ENCODE measurements at places on chromosomes 7 and 10. TPM values are rescaled to one million over a fixed set of nuclear protein-coding genes. Genes with fewer than 3 reads are reported as not detected.
A peak's percentile ranks its signal among the peaks of the same experiment; 100 is the strongest.

GRCh38 chr10:10758306-10758705, 259.4 kb upstream of the CELF2 start:
- no peak overlapping the region for H3K27ac ChIP-seq
- DNase-seq: no peak
- H3K27me3 ChIP-seq: no peaks in the 10 kb centered on the region

DNA sequence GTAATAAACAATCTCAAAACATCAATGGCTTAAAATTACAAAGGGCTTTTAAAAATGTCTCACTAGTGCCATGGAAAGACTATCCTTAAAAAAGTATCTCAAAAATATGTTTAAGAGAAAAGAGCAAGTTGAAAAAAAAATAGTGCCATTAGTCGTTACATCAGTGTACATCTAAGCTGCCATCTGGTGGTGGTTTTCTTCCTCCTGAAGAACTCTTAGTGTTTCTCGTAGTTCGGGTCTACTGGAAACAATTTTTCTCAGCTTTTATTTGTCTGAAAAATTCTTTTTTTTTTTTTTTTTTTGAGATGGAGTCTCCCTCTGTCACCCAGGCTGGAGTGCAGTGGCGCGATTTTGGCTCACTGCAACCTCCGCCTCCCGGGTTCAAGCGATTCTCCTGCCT, 5.9 kb upstream of the GARIN1A start:
- peaks cover 4% of the 10 kb centered on the region for H3K4me1 ChIP-seq
- no peak overlapping the region for H3K4me3 ChIP-seq
- no peak overlapping the region for H3K27ac ChIP-seq
- no peak for DNase-seq

- no peak for DNase-seq
- H3K36me3 ChIP-seq: peaks cover 2% of the 10 kb centered on the region
- H3K4me3 ChIP-seq: no peak overlapping the region
- H3K27ac ChIP-seq: no peak overlapping the region
- peaks cover 15% of the 10 kb centered on the region for H3K4me1 ChIP-seq
- H3K27me3 ChIP-seq: peaks cover 4% of the 10 kb centered on the region
These were observed 174.9 kb downstream of the CREB5 start for GRCh38 chr7:28587211-28587610.

GRCh38 chr10:87983716-87984115, 120.3 kb downstream of the PTEN start:
- H3K4me3 ChIP-seq: no peak overlapping the region
- no peak overlapping the region for H3K27ac ChIP-seq
- DNase-seq: no peak
- H3K27me3 ChIP-seq: no peaks in the 10 kb centered on the region

DNA sequence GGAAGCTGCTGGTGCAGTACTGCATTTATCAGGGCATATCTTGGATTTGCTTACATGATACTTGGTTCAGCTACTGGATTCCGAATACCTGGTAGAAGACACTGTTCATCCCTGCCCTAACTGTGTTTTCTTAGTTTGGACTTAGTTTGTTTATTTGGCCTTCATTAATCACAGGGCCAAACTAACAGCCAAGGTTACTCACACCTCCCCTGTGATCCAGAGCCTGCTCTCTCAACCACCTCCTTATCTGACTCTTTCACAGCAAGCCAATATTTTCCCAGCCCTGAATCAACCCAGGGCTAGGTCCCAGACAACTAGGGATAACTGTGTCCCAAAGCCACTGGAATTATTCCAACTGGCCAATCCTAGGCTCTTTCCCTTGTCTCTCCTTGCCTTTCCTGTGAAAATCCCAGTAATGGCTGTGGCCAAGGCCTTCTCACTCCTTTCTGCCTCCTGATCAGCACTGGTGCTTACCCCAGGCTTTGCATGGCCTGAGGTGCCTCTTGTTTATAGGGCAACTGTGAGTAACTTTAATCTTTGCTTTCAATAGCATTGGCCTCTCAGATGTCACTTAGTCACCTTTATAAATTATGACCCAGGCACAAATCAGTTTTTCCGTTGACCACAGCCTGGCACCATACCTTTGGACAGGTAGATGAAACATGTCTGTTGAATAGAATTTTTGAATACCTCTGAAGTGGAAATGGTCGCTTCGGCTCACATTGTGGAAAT, 9.3 kb upstream of the JCAD start:
- DNase-seq: no peak
- H3K27ac ChIP-seq: no peak overlapping the region
- no peaks in the 10 kb centered on the region for H3K36me3 ChIP-seq
- H3K27me3 ChIP-seq: no peaks in the 10 kb centered on the region

GRCh38 chr7:155870334-155871180, 58.3 kb upstream of the SHH start:
- no peaks in the 10 kb centered on the region for H3K36me3 ChIP-seq
- no peaks in the 10 kb centered on the region for H3K4me1 ChIP-seq
- no peak overlapping the region for H3K27ac ChIP-seq

DNA sequence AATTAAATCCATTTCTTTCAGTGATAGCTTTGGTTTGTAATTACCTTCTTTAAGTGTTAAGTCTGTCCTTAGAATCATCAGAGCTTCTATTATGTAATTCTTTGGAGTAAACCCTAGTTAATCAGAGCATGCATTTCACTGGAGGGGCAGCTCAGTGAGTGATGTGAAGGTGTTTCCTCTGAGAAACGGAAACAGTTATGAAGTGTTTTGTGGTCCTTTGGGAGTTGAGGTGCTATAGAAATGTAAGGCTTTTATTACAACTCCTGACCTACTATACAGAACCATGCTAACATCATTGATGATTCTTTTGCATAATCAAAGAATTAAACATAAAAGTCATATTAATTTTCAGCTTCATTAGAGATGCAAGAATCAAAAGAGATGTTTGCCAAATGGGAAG, 141.5 kb downstream of the EXOC4 start:
- H3K27ac ChIP-seq: no peak overlapping the region
- H3K27me3 ChIP-seq: no peaks in the 10 kb centered on the region
- H3K4me3 ChIP-seq: no peak overlapping the region
- no peaks in the 10 kb centered on the region for H3K36me3 ChIP-seq
- DNase-seq: no peak

GRCh38 chr10:60123668-60124067, 217.3 kb upstream of the CCDC6 start:
- H3K36me3 ChIP-seq: peaks cover 6% of the 10 kb centered on the region
- peak overlapping the region; percentile 87 for H3K27ac ChIP-seq
- H3K4me3 ChIP-seq: no peak overlapping the region
- peaks cover 25% of the 10 kb centered on the region for H3K4me1 ChIP-seq
- no peaks in the 10 kb centered on the region for H3K27me3 ChIP-seq

DNA sequence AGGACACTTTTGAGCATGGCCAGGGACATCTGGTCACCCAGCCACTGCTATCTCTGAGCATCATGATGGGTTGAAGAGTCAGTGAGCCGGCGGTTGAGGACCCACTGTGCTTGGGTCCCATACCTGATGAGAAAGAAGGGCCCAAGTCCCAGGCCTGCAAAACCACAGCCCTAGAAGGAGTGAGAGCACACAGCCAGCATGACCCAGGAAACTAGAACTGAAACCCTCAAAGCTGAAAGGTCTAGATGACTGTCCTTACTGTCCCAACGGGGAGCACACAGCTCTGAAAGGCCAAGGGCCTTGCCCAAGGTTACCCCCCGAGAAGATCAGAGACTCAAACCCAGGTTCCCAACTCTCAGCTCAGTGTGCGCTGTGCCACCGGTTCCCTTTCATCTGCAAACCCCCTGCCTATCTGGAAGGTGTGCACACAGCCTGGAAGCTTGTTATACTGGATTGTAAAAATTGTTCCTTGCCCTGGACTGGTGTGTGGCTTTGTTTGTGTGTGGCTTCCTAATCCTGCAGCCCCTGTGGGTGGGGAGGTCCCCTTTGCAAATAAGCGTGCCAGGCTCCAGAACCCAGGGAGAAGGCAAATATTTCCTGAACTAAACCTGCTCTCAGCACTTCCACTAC, 22.6 kb upstream of the PSAP start:
- peaks cover 11% of the 10 kb centered on the region for H3K4me1 ChIP-seq
- no peak for DNase-seq
- no peak overlapping the region for H3K27ac ChIP-seq
- H3K4me3 ChIP-seq: no peak overlapping the region

DNA sequence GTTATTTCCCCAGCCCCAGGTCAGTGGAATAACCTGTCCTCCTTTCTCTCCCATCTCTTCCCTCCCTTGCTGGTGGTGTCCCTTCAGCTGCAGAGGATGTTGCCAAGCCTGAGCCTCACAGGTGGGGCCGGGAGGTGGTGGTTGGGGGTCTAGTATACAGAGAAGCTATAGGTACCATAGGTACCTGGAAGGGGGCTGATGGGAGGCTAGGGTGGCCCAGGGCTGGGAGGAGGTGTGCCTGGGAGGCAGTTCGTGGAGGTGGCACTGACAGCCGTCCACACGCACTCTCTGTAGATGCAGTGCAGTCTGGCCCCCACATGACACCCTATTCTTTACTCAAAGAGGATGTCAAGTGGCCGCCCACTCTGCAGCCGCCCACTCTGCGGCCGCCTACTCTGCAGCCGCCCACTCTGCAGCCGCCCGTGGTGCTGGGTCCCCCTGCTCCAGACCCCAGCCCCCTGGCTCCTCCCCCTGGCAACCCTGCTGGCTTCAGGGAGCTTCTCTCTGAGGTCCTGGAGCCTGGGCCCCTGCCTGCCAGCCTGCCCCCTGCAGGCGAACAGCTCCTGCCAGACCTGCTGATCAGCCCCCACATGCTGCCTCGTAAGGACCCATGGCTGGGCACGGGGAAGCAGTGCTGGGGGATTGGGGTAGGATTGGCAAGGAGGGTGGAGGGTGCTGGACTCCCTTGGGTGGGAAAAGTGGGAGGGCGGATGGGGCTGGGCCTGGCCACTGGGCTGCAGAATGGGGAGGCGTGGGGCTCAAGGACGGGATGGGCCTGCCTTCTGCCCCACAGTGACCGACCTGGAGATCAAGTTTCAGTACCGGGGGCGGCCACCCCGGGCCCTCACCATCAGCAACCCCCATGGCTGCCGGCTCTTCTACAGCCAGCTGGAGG, 9.5 kb downstream of the IRF5 start:
- peaks cover 2% of the 10 kb centered on the region for H3K27me3 ChIP-seq
- H3K36me3 ChIP-seq: no peaks in the 10 kb centered on the region
- DNase-seq: no peak
- H3K27ac ChIP-seq: no peak overlapping the region
- no peaks in the 10 kb centered on the region for H3K4me1 ChIP-seq
- no peak overlapping the region for H3K4me3 ChIP-seq

DNA sequence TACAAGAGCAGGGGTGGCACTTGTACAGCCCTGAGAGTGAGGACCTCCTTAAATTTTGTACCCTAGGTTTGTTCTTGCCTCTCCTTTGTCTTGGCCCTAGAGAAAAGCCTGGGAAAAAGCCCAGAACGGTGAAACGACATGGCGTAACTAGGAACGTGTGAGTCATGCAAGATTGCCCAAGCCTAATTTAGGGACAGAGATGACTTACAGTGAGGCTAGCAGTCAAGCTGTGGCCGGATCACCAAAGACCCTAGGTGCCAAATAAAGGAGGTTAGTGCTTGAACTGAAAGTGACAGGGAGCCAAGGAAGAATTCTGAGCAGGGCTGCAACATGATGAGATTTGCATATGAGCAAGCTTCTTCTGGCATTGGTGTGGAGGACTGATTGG, 25.1 kb downstream of the TBXAS1 start:
- peaks cover 1% of the 10 kb centered on the region for H3K27me3 ChIP-seq
- no peaks in the 10 kb centered on the region for H3K4me1 ChIP-seq
- H3K4me3 ChIP-seq: no peak overlapping the region
- peaks cover 3% of the 10 kb centered on the region for H3K36me3 ChIP-seq

- peaks cover 58% of the 10 kb centered on the region for H3K4me1 ChIP-seq
- H3K27ac ChIP-seq: no peak overlapping the region
- no peak for DNase-seq
These were observed 29.8 kb downstream of the NRP1 start for GRCh38 chr10:33304423-33305225.

- DNase-seq: no peak
- peak overlapping the region; percentile 26 for H3K4me3 ChIP-seq
- H3K27ac ChIP-seq: peak overlapping the region; percentile 88
- H3K36me3 ChIP-seq: no peaks in the 10 kb centered on the region
These were observed 148.5 kb upstream of the AKR1E2 start for GRCh38 chr10:4677296-4678021.

Gene GTF2IRD1
- total RNA-seq: 46.5 TPM

Gene ASIC3
- 2.2 TPM for total RNA-seq

Gene HMX3
- total RNA-seq: not detected

GRCh38 chr7:27424749-27425148, 182.1 kb downstream of the EVX1 start:
- H3K36me3 ChIP-seq: no peaks in the 10 kb centered on the region
- no peaks in the 10 kb centered on the region for H3K4me1 ChIP-seq
- H3K27ac ChIP-seq: no peak overlapping the region
- peaks cover 27% of the 10 kb centered on the region for H3K27me3 ChIP-seq

- H3K4me3 ChIP-seq: no peak overlapping the region
- H3K27me3 ChIP-seq: no peaks in the 10 kb centered on the region
- no peaks in the 10 kb centered on the region for H3K4me1 ChIP-seq
- peaks cover 35% of the 10 kb centered on the region for H3K36me3 ChIP-seq
These were observed 13.3 kb downstream of the ZNF655 start for GRCh38 chr7:99571768-99572167.

GRCh38 chr7:45897042-45897690, 8.9 kb downstream of the IGFBP1 start:
- DNase-seq: no peak
- no peak overlapping the region for H3K27ac ChIP-seq
- H3K36me3 ChIP-seq: no peaks in the 10 kb centered on the region

Gene HOXA6
- not detected for total RNA-seq

GRCh38 chr7:143850682-143851081, 51.3 kb downstream of the TCAF1 start:
- H3K27ac ChIP-seq: no peak overlapping the region
- no peaks in the 10 kb centered on the region for H3K4me1 ChIP-seq
- DNase-seq: no peak
- no peaks in the 10 kb centered on the region for H3K27me3 ChIP-seq
- H3K36me3 ChIP-seq: no peaks in the 10 kb centered on the region
- H3K4me3 ChIP-seq: no peak overlapping the region

Gene LIPK
- not detected for total RNA-seq

Gene COG5
- total RNA-seq: 56.6 TPM

Gene OR13A1
- total RNA-seq: not detected

DNA sequence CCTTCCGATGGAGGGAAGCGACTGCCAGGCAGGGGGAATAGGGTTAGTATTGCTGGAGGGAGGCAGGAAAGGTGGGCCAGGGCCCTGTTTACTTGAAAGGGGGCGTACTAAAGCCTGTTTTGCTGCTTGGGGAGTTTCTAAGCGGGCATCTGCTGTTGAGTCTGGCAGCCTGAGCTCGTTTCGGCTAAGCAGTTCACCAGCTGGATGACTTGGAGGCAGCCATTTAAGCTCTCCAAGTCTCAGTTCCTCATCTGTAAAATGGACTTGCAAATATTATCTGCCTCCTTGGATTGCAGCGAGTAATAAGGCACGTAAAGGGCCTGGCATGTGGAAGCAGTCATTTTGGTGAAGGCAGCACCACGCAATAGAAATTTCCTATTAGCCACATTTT, 44.0 kb downstream of the LDB3 start:
- no peaks in the 10 kb centered on the region for H3K27me3 ChIP-seq
- peaks cover 24% of the 10 kb centered on the region for H3K4me1 ChIP-seq
- H3K4me3 ChIP-seq: peak overlapping the region; percentile 79
- DNase-seq: no peak
- no peaks in the 10 kb centered on the region for H3K36me3 ChIP-seq
- peak overlapping the region; percentile 96 for H3K27ac ChIP-seq

Gene UNC5B
- total RNA-seq: 57.9 TPM

- peak within 1 kb of the TSS; percentile 83 for H3K4me3 ChIP-seq
- peaks cover 26% of the 10 kb centered on the region for H3K4me1 ChIP-seq
- H3K27me3 ChIP-seq: no peaks in the 10 kb centered on the region
- DNase-seq: no peak
- H3K27ac ChIP-seq: peak within 1 kb of the TSS; percentile 71
- H3K36me3 ChIP-seq: peaks cover 3% of the 10 kb centered on the region
These were observed at the start of gene ZNF365 for GRCh38 chr10:62373995-62374861. TSS of gene ZNF365 (plus strand) at chr10:62374369. CDS start at chr10:62376194, 1,825 bp downstream.

Gene PAOX
- total RNA-seq: 7.6 TPM

Measured in chondrocyte (in vitro differentiated cells).